ENCODE measurements at places on chromosomes 4 and X.

DNA sequence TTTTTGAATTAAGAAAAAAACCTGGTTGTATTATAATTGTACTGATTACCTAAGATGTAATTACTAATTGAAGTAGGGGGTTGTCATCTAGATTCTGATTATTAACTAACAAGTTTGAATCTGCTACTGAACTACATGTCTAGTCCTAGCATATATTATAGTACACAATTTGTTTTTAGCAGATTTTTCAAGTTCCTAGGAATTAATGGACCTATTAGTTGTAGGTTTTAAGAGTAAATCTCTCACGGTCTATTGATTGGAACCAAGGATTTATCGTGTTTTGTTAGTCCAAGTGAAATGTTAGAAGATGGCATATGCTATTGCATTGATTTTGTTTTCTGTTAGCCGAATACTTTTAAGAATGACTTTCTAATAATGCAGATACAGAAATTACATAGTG lies 20.8 kb downstream of the PTPN13 start:
- no peak for DNase-seq

DNA sequence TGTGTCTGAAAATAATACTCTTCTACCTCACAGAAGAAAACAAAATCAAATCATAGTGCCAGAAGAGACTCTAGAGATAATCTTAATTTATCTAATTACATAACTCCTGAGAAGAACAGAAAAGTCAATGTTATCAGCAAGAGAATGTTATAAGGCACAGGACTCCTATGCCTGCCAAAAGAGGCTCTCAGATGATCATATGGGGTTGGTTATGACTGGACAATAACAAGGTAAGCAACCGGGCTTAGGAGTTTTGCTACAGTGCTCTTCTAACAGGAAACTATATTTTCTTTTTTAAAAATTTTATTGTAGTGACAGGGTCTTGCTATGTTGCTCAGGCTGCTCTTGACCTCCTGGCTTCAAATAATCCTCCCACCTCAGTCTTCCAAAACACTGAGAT lies 3.5 kb upstream of the C4orf17 start:
- no peak for DNase-seq

- DNase-seq: peak; percentile 100
Observed at GRCh38 chr4:113762186-113763028, 869 bp upstream of the CAMK2D start.

DNA sequence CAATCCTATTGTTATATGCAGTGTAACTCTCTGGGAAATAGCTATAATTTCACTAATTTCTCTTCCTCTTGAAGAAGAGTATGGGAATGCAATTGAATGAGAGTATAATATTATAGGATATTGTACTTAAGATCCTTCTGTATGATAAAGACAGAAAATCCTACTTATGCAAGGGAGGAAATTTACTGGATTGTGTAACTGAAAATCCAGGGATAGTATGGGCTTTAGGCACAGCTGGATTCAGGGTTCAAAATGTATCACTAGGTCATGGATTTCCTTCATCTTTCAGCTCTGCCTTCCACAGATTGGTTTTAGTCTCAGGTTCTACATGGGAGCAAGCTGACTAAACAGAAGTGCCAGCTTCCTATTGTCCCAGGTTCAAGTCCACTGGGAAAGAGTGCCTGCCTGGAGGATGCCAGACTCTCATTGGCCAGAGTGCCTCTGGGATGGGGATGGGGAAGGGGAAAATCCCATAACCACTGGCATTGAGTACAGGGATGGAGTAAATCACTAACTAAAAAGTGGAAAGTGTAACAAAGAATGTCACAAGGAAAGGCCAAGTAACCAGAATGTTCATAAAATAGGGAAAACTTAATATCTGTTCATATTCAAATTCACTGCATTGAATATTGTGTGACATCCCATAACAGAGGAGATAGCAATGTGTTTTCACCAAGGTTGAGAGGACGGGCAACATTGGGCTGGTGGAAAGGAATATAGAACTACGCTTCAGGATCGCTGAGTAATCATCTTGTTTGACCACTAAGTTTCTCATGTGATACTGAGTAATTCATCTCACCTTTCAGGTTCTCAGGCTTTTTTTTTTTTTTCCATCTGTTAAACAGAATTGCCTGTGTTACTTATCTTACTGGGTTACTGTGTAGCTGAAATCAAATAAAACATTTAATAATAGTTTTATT lies 75.7 kb downstream of the ANXA3 start:
- no peak for DNase-seq

DNA sequence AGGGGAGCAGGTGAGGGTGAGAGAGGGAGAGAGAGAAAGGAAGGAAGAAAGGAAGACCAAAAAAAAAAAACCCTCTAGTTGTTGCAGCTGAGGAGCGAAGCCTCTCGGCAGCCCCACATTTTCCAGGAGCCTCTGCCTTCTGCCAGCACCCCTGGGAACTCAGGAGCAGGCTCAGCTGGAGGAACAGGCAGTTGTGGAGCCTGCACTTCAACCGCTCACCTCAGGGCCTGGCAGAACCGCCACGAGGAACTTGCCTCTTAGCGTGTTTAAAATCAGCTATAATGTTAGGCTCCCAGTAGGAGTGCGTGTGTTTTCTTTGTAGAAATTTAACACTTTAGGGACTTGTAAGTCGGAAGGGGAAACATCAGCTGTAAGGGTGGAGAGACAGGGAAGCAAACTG lies 65.7 kb downstream of the SEL1L3 start:
- DNase-seq: no peak

GRCh38 chrX:70240751-70241150 lies 6.3 kb downstream of the AWAT1 start:
- no peak for DNase-seq

DNA sequence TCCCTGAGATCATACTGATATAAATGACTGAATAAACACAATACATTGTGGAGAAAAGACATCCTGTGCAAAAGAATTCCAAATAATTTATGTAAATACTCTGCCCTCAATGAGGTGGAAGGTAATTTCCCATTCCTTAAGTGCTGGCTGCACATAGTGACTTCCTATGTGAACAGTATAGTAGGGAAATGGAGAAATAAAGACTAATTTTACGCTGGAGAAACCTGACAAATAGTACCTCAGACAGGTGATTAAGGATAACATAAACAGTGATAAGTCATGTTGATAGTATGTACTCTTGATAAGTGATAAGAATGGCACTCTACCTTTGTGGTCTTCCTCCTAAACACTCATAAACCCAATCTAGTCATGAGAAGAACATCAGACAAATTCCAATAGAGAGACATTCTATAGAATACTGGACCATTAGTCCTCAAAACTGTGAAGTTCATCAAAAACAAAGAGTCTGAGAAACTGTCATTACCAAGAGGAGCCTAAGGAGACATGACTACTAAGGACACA lies 274.0 kb downstream of the CHIC1 start:
- no peak for DNase-seq

DNA sequence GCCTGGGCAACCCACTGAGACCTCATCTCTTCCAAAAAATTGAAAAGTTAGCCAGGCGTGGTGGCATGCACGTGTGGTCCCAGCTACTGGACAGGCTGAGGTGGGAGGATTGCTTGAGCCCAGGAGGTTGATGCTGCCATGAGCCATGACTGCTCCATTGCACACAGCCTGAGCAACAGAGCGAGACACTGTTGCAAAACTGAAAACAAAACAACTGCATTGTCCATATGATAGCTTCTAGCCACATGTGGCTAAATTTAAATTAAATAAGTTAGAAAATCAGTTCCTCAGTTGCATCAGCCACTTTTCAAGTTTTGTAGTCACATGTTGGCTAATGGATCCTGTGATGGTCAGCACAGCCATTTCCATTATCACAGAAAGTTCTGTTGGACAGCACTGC lies 67.9 kb downstream of the GAB1 start:
- no peak for DNase-seq

GRCh38 chrX:74800062-74800461 lies 125.2 kb downstream of the NEXMIF start:
- no peak for DNase-seq

GRCh38 chr4:111475666-111476065 lies 669.6 kb upstream of the FAM241A start:
- DNase-seq: peak; percentile 30

GRCh38 chr4:2731907-2732317 lies 24.2 kb downstream of the TNIP2 start:
- no peak for DNase-seq

- DNase-seq: peak; percentile 69
Observed at GRCh38 chr4:150816491-150816890, 198.6 kb downstream of the LRBA start.

GRCh38 chr4:56410247-56411062 lies 23.2 kb upstream of the AASDH start:
- DNase-seq: peak; percentile 96

- no peak for DNase-seq
Observed at GRCh38 chr4:181166742-181167399, 1076.3 kb upstream of the TENM3 start.

GRCh38 chrX:69222103-69223090 lies 57.1 kb upstream of the PJA1 start:
- peak; percentile 75 for DNase-seq

DNA sequence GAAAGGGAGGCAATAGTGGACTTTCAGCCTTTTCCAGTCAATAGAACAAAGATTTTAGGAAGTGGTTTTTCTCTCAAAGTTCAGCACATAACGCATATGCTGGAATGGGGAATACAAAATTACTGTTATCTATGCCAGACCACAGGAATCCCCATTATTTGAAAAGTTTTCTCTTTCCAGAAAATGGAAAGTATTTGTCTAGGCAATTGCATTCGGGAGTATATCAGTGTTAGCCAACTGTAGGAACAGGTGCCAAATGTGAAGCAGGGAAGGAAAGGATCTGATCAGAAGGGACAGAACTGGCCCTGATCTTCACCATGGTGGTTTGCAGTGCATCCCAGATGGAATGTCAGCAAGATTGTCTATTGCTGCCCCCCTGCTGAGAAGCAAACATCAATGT lies 213.6 kb downstream of the CPE start:
- peak; percentile 42 for DNase-seq

DNA sequence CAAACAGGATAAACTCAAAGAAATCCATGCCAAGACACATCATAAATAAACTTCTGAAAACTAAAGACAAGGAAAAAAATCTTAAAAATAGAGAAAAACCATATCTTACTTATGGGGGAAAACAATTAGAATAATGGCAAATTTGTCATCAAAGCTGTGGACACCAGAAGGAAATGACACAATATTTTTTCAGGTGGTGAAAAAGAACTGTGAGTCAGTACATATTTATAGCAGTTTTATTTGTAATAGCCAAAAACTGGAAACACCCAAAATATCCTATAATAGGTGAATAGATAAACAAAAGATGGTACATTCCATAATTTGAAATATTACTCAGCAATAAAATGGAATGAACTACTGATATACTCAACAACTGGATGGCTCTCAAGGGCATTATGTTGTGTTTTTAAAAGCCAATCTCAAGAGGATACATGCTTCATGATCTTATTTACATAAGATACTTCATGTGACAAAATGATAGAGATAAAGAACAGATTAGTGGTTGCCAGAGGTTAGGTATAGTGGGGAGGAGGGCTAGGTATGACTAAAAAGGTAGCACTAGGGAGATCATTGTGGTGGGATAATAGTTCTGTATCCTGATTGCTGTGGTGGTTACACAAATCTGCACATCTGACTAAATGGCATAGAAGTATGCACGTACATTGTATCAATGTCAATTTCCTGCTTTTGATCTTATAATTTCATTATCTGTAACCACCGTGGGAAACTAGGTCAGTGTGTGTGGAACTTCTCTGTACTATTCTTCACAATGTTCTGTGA lies 191.9 kb downstream of the PPP1R2C start:
- DNase-seq: no peak

GRCh38 chr4:152696764-152697261 lies 17.0 kb upstream of the TMEM154 start:
- no peak for DNase-seq

- DNase-seq: peak; percentile 19
Observed at GRCh38 chr4:134470544-134470943, 269.0 kb upstream of the PABPC4L start.

GRCh38 chrX:107712231-107713202 lies 63.1 kb downstream of the TSC22D3 start:
- DNase-seq: peak; percentile 11

DNA sequence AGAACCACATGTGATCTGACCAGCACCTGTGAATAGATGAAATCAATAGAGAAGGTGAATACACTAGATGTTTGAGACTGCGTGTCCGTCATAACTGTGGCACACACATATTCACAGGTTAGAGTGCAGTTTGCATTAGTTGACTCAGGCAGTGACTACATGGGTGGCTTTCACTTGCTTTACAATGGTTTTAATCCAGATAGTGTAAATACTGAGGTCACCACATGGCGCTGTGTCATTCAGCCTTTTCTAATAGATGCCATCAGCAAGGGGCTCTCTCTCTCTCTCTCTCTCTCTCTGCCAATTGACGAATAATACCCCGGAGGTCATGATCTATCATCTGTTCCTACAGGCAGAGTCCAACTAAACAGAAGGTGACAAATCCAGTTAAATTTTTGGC lies 30.7 kb upstream of the FGF13 start:
- no peak for DNase-seq

GRCh38 chr4:52573551-52573950 lies 85.5 kb downstream of the USP46 start:
- no peak for DNase-seq

DNA sequence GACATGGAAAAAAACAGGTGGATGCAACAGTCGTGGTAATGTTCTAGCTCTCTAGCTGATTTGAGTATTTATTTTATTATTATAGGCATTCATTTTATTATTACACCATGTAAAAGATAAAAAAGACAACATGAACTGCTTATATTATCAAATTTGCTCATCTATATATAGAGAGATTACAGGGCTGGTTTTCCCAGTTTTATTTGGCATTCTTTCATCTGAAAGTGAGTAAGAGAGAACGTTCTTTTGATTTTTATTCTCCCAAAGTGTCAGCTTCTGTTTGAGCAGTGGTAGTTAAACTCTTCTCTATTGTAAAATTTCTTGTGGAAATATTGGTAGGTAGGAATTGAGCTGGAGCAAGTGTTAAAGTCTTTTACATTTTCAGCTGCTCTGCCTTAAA lies 179.9 kb downstream of the SOWAHB start:
- DNase-seq: no peak

DNA sequence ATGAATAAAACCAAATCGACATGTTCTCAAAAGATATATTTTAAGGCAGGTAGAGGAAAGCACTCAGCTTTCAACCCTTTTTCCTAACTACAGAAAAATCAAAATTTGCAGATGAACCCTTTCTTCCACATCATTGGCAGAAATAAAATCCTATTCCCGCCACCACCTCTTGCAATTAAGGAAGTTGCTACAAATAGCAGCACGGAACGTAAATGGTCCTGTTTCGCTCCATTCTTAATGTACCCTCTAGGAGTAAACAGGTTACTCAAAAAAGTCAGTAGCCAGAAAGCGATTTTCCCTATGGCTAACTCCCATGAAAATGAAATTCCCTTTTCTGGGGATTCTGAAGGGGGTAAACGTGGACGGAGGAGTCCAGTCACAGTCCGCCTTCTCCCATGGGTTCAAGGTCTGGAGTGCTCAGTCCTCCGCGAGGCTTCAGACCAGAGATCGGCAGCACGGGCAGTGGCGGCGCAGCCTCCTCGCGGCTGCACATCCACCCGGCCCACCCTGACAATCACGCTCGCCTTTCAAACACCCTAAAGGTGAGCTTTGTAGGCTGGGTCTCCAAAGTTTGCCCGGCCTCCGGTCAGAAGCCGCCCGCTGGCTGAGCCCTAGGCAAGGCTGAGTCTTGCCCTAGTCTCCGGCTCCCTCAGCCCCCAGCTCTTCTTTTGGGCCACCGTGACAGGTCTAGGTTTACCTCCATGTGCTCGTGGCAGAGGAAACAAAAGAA lies 1.8 kb downstream of the ATP11C start:
- DNase-seq: no peak

All from fibroblast of skin of scalp (primary cell).